Upper lobe of left lung (tissue), 6 donors: ENCODE measurements at places on chromosomes 11 and 22. TPM values are rescaled to one million over a fixed set of nuclear protein-coding genes. Genes with fewer than 3 reads are reported as not detected.

Gene UPK3A
- total RNA-seq = not detected

Gene RIC8A
- total RNA-seq = 104 TPM

DNA sequence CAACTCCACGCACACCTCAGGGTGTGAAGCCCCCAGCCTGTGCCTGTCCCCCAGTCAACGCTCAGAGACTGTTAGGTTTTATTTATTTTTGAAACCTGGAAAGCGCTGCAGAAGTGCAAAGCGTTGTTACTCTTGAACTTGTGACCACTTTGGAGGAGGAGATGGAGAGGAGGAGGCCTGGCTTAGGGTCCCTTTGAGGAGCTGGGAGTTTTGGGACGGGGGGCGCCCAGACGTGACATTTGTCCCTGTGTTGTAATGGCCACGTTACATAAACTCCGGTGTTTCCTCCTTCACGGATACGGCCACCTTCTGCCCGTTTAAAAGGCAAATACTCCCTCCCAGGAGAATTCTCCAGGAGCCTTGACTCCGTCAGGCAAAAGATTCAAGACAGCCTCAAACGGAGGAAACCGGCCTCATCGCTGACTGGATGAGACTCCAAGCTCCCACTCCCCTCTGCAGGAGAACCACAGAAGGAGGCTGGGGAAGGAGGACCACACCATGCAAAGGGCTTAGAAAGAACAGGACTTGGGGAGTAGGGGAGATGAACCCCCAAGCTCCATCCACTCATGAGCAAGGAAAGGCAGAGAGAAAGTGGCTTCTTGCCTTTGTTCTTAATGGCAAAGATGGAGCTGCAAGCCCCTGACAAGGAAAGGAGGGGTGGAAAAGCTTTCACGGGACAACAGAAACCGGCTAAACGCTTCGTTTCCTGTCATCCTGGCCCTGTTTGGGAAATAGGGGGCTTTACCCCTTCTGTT is 630 bp downstream of the PIK3IP1 start:
- no peak for DNase-seq

GRCh38 chr11:74009675-74010305 is 905 bp upstream of the UCP3 start:
- no peak for DNase-seq

DNA sequence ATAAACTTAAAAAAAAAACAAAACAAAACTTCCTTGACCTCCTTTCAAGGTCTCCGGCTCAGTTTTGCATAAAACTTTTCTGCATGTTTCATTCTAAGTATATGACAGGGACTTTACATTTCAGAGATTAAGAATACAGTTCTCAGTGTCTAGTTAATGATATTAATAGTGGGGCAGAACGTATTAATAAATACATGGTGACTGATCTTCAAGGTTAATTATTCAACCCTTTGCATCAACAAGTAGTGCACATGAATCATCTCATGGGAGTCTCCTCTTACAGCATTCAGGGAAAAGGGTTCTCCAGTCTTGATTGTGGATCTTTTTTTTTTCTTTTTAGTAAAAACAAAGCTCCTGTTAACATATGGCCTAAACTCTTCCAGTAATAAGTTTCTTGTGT is 146.8 kb downstream of the KIRREL3 start:
- no peak for DNase-seq
